Activated CD8-positive, alpha-beta memory T cell treated with anti-CD3 and anti-CD28 coated beads for 1 hour (primary cell): ENCODE measurements at places on chromosomes 16 and 17.

- DNase-seq: no peak
Observed at GRCh38 chr17:74740641-74741387, 3.8 kb downstream of the RAB37 start.

GRCh38 chr16:56193951-56194726, 2.9 kb downstream of the GNAO1 start:
- peak; percentile 47 for DNase-seq

GRCh38 chr16:88286301-88286923, 96.3 kb upstream of the ZNF469 start:
- no peak for DNase-seq

DNA sequence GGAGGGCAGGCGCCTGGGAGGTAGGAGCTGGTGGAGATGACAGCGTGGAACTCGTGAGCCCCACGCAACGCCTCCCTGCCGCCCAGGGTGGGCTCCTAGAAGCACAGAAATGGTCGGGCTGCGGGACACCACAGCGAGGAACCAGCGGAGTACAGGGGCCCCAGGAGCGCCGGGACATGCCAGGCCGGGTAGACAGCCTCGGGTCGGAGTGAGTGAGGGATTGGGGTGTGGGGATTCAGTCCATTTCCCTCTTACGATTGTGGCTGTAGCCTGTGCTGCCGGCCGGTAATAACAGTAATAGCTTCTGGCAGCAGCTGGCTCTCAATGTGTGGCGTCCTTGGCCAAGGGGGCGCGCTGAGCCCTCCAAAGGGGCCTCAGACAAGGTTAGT, 12.2 kb upstream of the CES3 start:
- DNase-seq: no peak

GRCh38 chr17:30376621-30377452, 1.9 kb upstream of the CPD start:
- no peak for DNase-seq

DNA sequence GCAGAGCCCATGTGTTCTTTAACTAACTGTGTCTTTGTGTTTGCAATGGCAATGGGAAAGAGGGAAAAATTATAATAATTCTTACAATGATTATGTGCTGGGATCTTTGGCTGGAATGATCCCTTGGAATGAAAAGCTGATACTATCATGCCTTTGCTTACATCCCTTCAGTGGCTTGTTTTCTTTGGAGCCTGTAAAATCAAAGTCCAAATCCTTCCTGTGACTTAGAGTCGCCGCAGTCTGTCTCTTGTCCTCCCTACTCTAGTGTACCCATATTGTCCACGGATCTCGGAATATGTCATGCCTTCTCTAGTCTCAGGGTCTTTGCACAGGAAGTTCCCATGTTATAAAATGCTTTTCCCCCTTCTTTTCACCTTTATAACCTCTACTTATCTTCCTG, 111.7 kb upstream of the MAF start:
- no peak for DNase-seq

DNA sequence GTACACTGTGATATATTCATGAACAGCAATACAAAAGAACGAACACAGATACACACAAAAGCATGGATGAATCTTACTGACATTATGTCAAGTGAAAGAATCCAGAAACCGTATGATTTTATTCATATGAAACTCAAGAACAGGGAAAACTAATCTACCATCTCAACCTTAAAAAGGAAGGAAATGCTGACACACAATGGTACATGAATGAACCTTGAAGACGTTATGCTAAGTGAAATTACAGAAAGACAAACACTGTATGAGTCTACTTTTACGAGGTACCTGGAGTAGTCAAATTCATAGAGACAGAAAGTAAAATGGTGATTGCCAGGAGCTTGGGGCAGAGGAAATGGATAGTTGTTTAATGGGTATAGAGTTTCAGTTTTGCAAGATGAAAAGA, 8.7 kb upstream of the PRKCB start:
- DNase-seq: no peak

- DNase-seq: no peak
Observed at GRCh38 chr16:68332411-68333121, 21.7 kb downstream of the PRMT7 start.

DNA sequence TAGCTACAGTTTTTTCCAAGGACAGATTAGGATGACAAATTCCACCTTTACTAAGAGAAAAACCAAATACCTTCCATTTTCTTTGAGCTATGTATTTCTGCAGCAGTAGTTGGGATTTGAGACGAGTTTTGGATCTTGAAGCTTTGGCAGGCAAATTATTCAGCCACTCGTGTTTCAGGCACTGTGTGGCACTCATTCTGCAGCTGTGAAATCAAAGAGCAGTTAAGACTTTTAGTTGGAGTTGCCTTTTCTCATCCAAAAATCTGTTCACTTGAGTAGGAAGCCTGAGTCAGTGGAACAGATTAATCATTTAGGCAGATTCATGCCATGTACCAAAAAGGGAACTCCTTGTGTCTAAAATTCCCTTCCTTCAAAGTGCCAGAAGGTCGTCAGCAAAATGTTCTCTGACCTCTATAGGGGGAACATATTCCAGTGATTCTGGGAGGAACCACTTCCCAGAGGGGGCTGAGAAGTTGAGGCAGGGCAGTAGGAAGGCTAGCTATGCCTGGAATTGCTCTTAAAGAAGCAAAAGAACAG, 20.1 kb downstream of the ORC6 start:
- DNase-seq: no peak

GRCh38 chr16:83409347-83409746, 398.4 kb upstream of the HSBP1 start:
- no peak for DNase-seq

DNA sequence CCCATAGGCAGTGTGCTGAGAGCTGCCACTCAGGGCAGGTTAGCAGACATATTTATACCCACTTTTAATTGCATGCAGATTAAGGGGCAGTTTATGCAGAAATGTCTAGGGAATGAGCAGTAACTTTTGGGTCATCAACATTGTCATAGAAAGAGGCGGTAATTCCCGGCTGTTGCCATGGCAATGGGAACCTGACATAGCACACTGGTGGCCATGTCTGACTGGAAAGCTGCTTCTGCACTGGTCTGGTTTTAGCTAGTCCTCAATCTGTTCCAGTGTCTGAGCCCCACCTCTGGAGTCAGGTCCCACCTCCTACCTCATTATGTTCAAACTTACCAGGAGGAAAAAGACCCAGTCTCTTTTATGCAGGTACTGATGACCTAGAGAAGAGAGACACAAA, 31.5 kb upstream of the TNRC6C start:
- DNase-seq: no peak

DNA sequence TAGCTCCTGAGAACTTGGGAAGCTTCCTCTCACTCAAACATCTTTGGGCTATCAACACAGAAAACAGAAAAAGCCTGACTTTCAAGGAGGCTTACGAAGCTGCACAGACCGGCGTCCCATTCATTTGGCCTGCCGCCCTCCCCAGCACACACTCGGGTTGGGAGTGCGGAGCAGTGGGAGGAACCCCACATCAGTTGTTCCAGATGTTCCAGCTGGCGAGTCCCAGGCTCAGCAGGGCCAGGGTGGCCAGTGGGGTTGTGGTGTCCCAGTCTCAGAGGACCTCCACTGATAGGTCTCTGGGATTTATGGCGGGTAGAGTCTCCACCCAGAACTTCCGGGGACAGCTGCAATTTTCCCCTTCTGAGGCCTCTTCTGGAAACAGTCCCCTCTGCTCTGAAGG, 43.1 kb upstream of the DLX4 start:
- DNase-seq: no peak

GRCh38 chr16:29668267-29668666, 5.2 kb downstream of the SPN start:
- DNase-seq: no peak

DNA sequence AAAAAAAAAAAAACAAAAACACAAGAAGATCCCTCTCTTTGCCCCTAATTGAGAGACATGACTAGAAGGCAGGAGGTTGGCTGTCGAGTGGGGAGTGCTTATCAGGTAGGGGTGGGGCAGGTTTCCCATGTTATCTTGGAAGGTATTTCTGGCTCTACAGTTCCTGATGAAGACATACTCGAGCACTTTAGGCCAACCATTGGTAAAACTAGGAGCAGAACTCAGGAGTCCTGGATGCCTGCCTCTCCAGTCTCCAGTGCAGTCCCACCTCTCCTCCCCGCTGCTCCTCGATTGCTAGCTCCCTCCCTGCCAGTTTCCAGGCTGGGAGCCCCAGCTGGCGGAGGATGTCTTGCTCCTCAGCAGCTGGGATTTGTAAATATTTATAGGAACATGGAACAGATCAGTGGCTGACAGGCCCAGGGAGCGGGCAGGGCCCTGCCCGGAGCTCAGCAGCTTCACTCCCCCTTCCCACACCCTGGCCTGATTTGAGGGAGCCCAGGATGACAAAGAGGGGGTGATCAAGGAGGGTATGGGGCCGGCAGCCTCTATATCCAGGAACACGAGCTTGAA, 11.4 kb upstream of the C1QL1 start:
- no peak for DNase-seq

GRCh38 chr17:31216031-31216751, 80.8 kb downstream of the OMG start:
- DNase-seq: no peak

DNA sequence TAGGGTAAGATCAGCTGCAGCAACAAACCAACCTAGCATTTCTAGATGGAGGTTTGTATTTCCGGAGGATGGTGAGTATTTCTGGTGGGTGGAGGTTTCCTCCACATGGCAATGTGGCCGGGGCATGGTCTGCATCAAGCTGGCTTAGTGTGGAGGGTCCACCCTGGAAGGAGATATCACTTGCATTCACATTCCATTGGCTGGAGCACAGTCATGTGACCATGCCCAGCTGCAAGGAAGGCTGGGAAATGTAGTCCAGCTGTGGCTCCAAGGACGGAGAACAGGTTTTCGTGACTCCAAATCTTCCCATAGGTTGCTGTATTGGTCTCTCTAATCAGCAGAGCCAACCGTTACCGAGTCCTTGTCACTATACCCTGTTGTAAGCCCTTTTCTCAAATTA, 68.7 kb downstream of the RAI1 start:
- DNase-seq: peak; percentile 24

GRCh38 chr17:17725752-17726457, 44.6 kb downstream of the RAI1 start:
- DNase-seq: no peak

GRCh38 chr17:42062681-42063080, 12.3 kb upstream of the C17orf113 start:
- no peak for DNase-seq

DNA sequence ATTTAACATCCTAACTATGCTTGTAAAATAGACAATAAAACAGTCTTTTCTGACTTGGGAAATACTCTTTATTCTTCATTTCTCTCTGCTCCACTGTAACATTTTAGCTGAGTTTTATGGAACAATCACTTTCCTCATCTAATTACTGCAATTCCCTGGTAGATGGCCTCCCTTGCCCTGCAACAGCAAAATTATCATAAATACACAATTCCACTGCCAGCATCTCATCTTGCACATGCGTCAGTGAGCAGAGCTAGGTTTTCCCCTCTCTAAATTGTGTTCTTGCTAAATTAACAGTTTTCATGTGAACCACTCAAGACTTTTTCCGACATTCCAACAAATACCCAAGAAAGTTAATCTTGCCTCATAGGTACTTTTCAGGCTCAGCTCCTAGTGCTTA, 920.9 kb upstream of the GOT2 start:
- no peak for DNase-seq

GRCh38 chr16:85029981-85030401, 2.4 kb downstream of the KIAA0513 start:
- DNase-seq: no peak

DNA sequence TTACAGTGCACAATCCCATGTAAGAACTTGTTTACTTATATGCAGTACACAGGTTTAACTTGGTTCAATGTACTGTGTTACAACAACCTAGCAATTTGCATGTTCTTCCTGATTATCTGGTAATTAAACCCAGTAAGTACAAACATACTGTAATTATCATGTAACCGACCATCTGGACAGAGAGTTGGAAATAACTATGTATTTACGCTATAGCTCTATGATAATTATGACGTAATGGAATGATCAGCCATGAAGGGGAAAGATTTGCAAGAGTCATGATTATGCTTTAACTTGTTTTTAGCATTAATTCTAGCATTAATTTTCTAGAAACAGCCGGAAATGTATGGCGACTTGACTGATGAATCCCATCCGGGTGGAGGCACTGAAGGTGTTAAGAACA, 74.8 kb upstream of the SALL1 start:
- no peak for DNase-seq

DNA sequence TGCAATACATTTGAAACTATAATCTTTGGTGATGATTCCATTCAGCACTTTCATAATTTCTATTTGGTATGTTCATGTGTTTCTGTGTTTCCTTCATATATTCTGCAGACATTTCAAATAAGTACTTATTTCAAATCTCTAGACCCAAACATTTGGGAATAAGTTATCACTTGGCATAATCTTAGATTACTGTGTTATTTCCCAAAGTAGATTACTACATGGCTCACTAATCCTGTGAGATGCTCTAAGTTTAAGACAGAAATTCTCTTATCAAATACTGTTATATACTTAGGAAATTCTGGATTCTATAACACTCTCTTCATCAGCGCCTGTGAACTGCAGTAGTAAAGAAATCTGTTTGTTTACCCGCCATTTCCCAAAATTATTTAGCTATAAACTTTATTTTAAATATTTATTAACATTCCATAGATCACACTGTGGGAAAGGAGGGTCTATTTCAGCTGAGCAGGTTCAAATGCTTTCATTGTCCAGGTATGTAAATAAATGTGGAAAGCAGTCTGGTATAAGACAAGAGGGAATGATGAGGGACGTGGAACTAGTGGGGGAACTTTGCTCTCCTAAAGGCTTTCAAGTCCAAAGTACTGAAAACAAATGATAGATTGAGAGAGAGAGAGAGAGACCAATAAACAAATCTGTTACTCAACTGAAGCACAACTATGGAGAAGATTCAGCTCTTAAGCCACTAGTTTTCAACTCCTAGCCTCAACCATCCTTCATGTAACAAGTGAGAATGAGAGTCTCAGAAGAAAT, 61.8 kb upstream of the TOM1L1 start:
- no peak for DNase-seq

DNA sequence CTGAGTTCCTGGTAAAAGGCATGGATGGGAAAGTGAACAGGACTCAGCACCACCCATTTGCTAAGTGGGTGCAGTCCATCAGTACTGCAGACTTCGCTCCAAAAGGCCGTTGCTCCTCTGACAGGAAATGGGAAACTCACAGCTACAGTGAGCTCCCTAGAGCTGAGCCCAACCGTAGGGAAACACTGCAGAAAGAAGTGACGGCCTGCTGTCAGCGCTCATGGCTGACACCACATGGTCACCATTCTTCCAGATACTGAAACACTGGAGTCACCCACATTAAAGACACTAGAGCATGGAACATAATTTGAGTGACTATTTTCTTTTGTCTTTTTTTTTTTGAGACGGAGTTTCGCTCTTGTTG, 31.9 kb downstream of the UBE2O start:
- no peak for DNase-seq

DNA sequence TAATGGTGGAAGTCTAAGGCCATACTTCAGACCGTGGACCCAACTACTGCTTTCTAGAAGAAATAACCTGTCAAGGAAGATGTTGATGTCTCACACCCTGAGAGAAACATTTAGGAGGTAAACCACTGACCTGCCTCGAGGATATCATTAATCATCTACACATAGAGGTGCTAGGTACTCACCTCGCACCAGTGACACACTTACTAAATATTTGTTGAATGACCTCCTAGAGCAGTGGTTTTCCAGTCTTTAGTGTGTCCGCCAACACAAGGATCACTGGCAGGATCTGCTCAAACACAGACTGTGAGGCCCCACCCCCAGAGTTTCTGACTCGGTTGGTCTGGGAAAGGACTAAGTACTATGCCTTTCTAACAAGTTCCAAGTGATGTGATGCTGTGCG, 197.4 kb upstream of the CACNG5 start:
- DNase-seq: no peak

- no peak for DNase-seq
Observed at GRCh38 chr16:89103781-89104180, 10.1 kb downstream of the ACSF3 start.
